ENCODE measurements at places on chromosomes 7 and 10. TPM values are rescaled to one million over a fixed set of nuclear protein-coding genes. Genes with fewer than 3 reads are reported as not detected.

- DNase-seq, result no peak
These were observed 34.5 kb upstream of the RBM20 start for GRCh38 chr10:110609605-110610004.

DNA sequence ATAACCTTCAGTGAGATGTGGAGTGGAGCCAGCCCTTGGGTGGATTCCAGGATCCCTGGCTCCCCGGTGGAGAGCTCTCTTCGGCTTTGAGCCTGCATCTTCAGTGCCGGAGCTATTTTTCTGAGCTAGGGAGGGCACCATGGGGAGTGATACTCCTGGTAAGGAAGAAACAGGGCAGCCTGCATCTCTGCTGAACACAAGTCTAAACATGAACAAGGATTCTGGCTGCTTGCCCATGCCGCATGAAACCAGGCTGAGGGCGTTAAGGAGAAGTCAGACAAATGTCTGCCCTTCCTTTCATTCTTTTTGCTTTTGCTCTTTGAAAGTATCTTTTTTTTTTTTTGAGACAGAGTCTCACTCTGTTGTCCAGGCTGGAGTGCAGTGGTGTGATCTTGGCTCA, 60.4 kb downstream of the EVX1 start:
- DNase-seq, result no peak

DNA sequence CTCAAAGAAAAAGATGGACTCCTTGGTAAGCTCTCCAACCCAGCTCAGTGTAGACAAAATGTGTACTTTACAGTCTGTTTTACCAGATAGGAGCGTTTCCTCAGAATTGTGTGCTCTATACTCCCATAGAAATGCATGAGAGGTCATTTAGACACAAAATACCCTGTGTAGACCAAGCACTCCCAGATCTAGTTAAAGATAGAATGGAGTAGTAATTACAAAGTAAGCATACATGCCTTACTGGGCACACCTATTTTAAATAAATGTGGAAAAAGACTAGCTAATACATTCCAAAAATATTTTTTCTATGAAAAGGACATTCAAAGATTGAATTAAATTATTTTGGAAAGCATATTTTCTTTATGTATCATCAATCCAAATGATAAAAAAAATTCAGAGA, 271.9 kb upstream of the DGKB start:
- no peak for DNase-seq

DNA sequence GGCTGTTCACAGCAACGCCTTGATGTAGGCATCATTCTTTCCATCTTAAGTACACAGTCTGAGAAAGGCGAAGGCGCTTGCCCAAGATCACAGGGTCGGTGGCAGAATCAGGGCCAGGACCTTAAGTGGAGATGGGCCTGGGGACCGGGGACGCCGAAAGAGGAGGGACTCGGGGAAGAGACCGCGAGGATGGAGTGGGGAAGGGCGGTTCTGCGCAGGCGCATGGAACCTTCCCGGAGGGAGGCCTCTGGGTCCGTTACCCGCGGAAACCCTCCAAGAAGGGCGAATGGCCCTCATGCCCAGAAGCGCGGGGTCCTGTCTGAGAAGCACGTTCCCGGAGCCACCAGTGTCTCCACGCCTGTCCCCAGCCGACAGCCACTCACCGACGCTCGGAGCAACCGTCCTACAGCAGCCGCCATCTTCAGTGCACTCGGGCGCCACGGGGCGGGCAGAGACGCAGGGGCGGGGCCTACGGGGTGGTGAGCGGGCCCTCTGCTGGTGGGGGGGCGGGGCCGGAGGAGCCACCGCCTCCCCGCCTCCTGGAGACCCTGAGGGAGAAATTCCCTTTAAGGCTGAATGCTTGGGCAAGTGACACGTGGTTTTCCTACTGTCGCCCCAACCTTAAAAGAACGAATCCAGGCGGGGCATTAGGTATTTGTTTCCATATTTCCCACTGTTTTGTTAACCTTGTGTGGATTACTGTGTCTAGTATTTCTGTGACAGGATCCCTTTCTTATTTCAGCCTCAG, at the start of gene PRDX3:
TSS of gene PRDX3 (minus strand) at position 441 of the 748 bp plus-strand sequence. CDS start at position 419, 22 bp downstream.
- DNase-seq, result peak; percentile 93

DNA sequence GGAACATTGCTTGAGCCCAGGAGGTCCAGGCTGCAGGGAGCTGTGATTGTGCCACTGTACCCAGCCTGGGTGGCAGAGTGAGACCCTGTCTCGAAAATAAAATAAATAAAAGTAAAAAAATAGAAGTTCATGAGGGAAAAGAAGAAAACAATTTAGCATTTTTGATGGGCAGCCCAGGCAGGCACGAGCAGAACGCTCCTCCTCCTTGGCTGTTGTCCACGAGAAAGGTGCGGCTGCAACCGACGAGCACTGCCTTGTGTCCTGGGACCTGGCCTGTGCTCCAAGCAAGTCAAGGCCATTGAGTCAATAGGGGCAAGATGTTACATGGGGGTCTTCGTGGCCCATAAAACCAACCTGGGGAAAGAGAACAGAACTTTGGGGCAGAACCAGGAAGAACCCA, 25.6 kb downstream of the EBF3 start:
- no peak for DNase-seq

DNA sequence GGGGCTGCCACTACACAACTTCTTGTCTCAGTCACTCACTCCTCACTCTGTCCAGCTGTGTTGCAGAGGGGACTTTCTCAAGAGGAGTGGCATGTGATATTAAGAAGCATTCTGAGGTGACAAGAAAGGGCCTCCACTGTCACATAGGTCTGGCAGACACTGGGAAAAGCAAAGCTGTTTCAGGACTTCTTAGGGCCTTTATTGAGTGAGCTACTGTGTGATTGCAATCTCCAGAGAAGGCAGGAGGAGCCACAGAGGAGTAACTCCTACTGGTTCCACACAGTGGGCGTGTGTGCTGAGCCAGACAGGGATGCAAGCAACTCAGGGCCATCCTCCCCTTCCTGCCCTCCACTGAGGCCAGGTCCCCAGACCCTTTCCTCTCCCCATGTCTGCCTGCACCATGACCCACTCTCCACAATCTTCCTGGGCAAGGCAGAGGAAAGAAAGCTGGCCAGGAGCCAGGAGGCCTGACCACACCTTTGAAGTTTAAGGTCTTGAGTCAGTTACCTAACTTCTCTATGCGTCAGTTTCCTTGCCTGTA, 262.0 kb upstream of the ZMIZ1 start:
- DNase-seq, result no peak

DNA sequence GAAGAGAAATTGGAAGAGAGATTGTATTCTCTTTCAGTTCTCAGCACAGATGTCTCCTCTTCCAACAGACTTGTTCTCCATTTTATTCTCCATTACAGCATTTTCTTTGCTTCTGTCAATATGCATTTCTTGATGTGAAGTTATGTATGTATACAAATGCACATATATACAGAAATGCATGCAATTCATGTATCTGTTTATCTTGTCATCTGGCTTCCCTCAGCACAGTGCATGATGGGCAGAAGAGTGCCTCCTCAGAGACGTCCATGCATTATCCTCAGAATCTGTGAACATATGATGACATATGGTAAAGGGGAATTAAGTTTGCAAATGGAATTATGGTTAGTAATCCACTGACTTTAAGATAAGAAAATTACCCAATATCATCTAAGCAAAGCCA, 106.7 kb upstream of the VWC2 start:
- DNase-seq, result no peak

GRCh38 chr10:16690417-16690816, 126.8 kb downstream of the RSU1 start:
- DNase-seq, result no peak

DNA sequence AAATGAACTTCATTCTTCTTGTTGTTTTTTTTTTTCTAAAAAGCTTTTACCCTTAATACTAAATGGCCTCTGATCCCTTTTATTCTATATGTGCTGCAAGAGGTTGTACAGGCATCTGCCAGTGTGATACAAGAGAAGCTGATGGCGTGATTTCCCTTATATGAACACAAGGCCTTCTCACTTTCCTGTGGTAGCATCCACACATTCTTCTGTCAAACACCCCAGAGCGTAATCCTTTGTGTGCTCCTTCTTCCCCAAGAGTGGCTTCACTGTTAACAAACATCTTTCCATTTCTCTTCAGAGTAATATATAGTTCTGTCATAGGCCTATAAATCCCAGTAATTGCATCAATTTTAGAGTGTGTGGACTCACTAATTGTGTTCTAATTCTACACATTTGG, 86.3 kb upstream of the CAPZA2 start:
- no peak for DNase-seq

Gene PFKFB3
- polyA plus RNA-seq, result 15.3 TPM

DNA sequence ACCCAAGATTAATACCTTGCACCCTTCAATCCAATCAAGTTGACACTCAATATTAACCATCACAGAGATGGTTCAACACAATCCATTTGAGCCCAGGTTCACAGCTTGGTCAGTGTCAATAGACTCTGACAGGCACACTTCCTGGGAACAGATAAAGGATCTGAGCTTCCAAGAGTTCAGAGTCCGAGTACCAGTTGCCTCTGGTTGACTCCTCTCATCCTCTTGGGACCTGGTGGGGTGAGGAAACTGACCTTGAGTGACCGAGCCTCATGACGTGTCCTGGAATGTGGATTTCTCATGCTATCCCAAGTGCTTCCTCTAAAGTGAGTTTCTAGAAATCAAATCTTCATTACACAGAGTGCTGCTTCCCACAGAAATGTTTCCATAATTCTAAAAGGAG, 162.0 kb downstream of the CYP26A1 start:
- DNase-seq, result peak; percentile 72

Gene SFTPA1
- not detected for polyA plus RNA-seq

DNA sequence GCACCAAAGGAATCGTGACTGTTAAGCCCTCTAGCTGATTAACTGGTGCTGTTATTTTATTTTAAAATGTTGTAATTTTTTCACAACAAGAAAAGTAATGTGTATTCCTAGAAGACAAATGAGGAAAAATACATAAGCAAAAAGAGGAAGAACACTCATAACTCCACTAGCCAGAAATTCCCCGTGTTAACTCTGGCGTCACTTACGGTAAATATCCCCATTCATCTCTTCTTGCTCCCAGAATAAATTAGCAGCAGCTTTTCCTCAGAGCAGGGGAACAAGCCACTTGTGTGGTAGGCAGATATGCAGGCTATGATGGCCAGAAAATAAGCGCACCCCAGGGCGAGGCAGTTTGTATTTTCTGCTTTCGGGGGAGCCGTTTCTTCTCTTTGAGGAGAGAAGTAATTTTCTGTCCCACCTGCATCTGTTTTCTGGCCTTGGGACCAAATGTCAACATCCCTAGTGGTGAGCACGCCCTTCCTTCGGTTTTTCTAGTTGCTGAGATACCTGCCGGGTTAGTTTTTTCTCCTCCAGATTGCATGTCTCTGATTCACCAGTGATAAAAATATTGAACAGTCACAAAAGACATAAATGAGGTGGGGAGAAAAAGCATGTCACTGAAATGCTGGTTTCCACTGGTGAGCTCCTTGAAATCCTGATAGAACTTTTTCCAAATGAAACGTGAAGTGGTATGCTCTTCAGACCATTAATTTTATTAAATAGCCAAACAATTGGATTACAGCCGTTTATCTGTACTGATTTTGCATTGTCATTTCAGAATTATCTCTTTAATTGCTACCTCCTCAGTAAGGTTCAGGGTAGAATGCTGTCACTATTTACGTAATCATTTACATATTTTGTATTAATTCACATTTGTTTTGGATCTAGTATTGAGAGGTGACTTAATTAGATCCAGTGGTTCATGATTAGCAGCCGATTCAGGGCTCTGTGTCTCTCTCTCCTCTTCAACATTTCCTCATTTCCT, 268.1 kb downstream of the CAMK1D start:
- peak; percentile 27 for DNase-seq

Gene OR6V1
- polyA plus RNA-seq, result not detected

Gene UTF1
- not detected for polyA plus RNA-seq

GRCh38 chr10:58778966-58779365, 266.3 kb downstream of the BICC1 start:
- DNase-seq, result no peak

Gene ELN
- 54.4 TPM for polyA plus RNA-seq

DNA sequence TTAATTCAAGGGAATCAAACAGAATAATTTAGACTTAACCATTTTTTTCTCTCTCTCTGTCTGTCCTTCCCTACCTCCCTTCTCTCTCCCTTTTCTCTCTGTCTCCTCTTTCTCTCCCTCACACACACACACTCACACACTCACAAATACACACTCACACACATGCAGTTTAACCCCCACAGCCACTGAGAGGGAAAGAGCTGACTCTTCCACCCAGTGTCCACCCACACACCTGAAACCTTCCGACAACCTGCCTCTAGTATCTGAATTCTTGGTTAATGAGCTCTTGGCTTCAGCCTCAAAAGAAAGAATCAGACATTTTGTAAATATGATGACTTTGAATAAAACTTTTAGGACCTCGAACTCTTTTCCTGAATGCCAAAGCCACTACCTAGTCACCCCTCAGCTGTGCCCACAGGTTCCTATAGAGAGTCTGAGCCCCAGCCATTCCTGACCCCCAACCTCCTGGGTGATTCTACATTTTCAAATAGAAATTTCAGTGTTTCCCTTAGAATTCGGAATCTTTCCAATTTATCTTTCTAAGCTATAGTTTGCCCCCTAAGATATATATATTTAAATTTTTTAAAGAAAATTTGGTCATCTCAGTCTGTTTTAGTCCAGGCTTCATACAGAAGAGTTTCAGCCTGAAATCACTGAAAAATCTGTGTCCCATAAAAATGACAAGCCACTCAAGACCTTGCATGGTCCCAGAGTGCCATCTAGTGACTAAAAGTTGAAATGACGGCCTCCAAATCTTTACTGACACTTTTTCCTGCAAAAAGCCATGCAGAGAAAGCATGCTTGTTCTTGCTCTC, 202.8 kb downstream of the IPMK start:
- DNase-seq, result peak; percentile 31

DNA sequence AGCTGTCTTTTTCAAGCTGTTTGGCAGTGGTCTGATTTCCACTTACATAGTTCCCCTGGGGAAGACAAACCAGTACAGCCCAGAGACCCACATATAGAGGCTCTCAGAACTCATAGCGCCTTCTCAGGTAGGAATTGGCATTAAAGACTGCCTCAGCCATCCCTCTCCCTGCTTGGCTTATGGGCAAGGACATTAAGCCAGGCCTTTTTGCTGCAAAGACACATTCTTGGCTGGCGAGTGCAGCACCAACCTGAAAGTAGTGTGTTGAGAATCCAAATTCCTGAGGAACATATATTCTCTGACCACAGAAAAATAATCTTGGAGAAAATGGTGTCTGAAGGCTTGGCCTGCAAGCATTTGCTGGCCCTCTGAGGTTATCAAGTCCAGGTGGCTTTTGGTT, 39.2 kb upstream of the HPS1 start:
- DNase-seq, result no peak

- DNase-seq, result peak; percentile 22
These were observed 342.7 kb upstream of the KLF6 start for GRCh38 chr10:4127518-4128315.

Gene FZD8
- 5.5 TPM for polyA plus RNA-seq

DNA sequence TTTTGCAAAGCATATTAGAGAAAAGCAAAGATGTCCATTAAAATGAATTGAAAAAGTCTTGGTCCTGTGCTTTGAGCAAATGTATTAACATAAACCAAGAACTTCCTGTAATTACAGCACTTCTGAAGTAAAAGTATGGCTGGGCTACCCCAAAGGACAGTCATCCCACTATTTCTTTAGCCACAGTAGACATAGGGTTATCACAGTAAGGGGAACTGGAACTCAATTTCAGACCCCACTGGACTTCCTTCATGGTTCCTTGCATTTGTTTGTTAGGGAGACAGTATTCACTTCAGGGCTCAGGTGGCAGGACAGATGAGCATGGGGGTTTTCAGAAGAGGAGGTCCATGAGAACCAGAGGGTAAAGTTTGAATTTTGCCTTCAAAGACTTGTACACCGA, 203.1 kb upstream of the PDE1C start:
- no peak for DNase-seq

- no peak for DNase-seq
These were observed 11.1 kb downstream of the CALY start for GRCh38 chr10:133325440-133326222.

Gene TUBAL3
- 33.9 TPM for polyA plus RNA-seq

Gene AASS
- polyA plus RNA-seq, result 29.6 TPM

Gene ECHS1
- 126 TPM for polyA plus RNA-seq

GRCh38 chr10:113431398-113432160, 121.3 kb upstream of the HABP2 start:
- DNase-seq, result no peak
